Stimulated activated effector memory CD8-positive, alpha-beta T cell treated with anti-CD3 and anti-CD28 coated beads, Interleukin-12 subunit alpha, Interleukin-12 subunit beta, amount 100 ng/mL, for 72 hours (primary cell): ENCODE measurements at places on chromosomes 4 and X.

GRCh38 chr4:53928825-53929224 lies 135.6 kb downstream of the CHIC2 start:
- no peak for DNase-seq

- no peak for DNase-seq
Observed at GRCh38 chr4:87141428-87141827, 79.0 kb downstream of the KLHL8 start.

GRCh38 chr4:185112104-185112503 lies 31.0 kb upstream of the SLC25A4 start:
- DNase-seq = no peak

DNA sequence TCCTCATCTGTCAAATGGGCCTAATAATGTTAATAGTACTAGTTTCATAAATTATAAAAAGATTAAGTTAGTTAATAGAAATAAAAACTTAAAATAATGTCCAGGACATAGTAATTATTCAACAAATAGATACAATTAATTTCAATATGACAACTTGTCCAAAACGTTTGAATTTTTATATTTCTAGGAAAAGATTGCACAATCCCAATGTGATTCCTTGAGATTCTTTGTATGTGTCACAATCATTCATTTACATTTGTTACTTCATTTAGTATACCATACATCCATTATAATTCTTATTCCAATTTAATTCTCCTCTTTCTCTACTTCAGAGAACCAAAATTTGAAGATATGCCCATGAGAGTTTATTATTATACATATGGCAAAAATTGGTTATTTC lies 554.2 kb downstream of the GABRG1 start:
- DNase-seq = no peak

DNA sequence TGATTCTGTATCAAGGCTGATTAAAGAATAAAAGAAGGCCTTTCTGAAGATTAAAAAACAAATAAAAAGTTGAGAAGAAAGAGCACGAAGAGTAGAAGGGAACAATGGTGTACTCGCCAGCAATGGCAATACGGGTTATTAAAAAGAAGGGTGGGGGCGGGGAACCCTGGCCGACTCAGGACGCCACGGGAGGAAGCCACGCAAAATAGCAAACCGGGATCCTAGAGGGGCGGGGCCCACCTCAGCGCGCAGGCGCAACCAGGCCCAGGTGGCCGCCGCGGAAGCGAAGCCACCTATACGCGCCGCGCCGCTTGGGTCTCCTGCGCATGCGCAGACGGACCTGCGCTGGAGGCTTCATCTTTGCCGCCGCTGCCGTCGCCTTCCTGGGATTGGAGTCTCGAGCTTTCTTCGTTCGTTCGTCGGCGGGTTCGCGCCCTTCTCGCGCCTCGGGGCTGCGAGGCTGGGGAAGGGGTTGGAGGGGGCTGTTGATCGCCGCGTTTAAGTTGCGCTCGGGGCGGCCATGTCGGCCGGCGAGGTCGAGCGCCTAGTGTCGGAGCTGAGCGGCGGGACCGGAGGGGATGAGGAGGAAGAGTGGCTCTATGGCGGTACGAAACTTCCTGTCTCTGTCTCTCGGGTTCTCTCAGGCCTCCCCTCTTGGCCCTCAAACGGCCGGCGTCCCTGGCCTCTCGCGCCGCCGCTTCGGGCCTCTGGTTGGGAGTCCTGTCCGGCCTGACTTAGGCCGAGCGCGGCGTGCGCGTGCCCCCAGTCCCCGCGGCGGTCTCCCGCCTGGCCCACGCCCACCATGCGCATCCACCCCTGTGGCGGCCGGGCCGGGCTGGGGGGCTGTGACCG lies at the start of gene FIP1L1:
FIP1L1 (plus strand) TSS at position 323 of the 852 bp plus-strand sequence; CDS start at position 521, 198 bp downstream.
- DNase-seq = peak; percentile 96
